ENCODE measurements at places on chromosomes 1 and 21.

- DNase-seq, result no peak
Observed at GRCh38 chr21:34130716-34130985, 57.3 kb downstream of the MRPS6 start.

DNA sequence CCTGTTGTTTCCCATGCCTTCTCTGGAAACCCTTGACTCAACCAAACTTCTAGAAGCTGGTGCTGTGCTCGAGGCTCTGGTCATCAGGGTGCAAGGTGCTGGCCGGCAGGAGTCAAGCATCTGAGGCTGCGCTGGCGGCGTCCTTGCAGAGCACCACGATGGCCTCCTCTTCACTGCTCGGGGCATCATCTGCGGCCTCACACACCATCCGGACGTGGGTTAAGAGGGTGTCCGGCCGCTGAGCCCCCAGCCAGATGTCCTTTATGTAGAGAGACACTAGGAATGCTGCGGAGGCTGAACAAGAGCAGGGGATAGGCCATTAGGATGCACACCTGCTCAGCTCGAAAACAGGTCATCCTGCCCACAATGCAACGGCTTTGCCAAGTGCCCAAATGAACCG lies 16.2 kb downstream of the MRAP start:
- DNase-seq, result no peak

GRCh38 chr1:246699095-246699735 lies 25.0 kb upstream of the SCCPDH start:
- DNase-seq, result peak; percentile 92

DNA sequence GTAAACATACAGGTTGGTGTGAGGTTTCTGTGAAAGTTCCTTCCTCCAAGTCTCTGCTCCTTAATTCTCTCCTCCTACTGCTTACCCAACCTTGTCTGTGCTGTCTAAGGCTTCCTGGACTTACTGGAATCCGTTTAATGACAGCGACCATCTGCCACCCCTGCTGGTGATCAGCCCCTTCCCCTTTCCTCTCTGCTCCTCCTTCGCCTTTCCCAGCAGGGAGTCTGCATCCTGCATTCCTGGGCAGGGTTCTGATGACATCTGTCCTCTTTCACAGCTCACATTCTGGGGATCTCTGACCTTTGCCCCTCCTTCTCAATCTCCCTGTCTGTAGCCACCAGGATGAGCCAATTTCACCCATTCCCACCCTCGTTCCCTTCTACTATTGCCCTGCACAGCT lies 66.5 kb downstream of the KIRREL1 start:
- DNase-seq, result peak; percentile 33

DNA sequence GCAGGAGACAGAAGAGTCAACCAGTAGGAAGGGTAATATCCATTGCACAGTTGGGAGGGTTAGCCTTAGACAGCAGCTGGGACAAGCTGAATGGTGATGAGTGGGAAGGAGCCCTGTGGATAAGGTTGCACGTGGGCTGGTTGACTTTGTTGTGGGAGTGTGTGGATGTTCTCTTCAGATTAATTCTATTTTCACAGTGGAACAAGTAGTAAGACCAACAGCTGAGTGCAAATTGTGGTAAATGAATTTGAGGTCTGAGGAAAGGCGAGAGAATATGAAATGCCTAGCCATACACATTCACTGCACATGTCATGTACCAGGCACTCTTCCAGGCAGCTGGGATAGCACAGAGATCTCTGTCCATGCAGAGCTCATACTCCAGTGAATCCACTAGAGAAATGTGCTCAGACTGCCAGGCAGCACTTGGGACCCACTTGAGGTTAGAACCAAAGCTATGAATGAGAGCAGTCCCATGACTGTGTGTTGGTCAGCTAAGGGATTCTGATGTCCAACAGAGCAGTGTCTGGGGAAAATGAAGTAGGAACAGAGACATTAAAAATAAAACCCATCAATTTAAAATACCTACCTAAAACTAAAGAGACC lies 25.2 kb upstream of the VTCN1 start:
- DNase-seq, result no peak

- no peak for DNase-seq
Observed at GRCh38 chr1:119222271-119222670, 81.8 kb upstream of the WARS2 start.

- no peak for DNase-seq
Observed at GRCh38 chr1:91024481-91025119, 2.8 kb upstream of the ZNF644 start.

DNA sequence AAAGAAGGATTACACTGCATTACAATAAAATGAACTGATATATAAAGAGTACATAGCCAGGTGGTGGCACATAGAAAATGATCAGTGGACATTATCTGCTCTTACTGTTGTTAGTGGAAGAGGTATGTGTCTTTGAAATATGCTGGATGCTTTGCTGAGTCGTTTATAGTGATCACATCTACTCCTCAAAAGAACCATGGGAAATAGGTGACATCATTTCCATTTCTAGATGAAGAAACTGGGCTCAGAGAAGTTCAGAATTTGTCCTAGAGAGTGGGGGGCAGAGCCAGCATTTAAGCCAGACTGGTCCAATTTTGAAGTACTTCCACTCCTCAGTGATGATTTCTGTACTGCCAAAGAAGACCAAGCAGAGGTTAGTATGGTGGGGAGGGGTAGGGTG lies 34.0 kb upstream of the BACH1 start:
- DNase-seq, result no peak

- no peak for DNase-seq
Observed at GRCh38 chr1:15918962-15919715, 56.8 kb downstream of the ZBTB17 start.
